ENCODE measurements at places on chromosomes 2 and 18.
A peak's percentile ranks its signal among the peaks of the same experiment; 100 is the strongest.

- peak; percentile 59 for DNase-seq
These were observed 916.0 kb upstream of the CELF4 start for GRCh38 chr18:38481576-38481975.

GRCh38 chr18:64929036-64929435 is 780.1 kb upstream of the LINC00305 start:
- no peak for DNase-seq

GRCh38 chr2:140892911-140893637 is 1237.7 kb downstream of the LRP1B start:
- DNase-seq, result no peak

DNA sequence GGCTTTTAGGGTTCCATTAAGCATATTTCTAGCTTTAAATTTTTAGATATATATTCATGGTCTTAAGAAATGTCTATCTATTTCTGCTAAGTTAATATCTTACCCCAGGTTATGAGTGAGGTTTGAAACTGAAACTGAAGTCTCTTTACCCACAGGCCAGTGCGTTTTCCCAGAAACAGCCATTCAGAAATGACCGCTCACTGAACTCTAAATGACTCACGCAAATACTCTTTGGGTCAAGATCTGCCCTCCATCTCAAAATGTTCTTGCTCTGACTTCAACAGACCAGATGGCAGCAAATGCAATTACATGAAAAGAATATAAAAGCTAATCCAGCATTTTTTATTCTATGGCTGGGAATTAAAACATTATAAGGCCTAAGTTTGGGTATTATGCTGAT is 315.2 kb downstream of the TDRD15 start:
- DNase-seq, result no peak

DNA sequence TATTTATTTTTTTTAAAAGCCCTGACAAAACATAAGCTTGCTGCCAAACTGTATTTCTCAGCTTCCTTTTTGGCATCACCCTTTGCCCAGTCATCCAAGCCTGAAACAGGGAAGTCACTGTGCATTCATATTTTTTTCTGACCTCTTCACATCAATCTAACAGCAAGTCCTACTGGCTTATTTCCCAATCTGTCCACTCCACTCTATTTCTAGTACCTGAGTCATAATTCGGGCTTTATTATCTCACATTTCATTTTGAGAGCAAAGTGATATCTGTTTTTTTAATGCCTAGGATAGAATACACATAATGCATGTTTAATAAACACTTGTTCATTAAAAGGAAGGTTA is 5.1 kb downstream of the HNMT start:
- DNase-seq, result no peak

DNA sequence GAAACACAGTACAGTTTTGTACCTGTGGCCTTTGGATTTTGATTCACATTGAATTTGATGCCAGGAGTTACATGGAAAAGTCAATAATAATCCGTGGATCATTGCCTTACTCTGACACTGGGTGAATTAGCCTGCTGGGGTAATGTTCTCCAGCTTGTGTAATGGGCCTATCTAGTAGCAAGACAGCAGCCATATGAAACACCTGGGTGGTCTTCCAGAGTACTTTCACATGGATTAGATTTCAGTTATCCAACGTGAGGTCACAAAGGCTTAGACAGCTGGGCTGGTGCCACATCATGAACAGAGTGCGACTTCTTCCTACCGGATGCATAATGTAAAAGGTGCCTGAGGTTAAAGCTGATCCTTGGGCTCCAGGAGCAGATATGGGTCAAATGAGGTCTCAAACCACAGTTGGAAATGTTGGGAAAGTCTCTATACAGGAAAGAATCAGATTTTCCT is 486.8 kb downstream of the PARD3B start:
- DNase-seq, result no peak

- DNase-seq, result no peak
These were observed 13.9 kb upstream of the KYNU start for GRCh38 chr2:142863485-142863961.

- DNase-seq, result no peak
These were observed 37.2 kb downstream of the SLC40A1 start for GRCh38 chr2:189543367-189543766.

- DNase-seq, result no peak
These were observed 53.6 kb upstream of the CAB39 start for GRCh38 chr2:230658877-230659652.

DNA sequence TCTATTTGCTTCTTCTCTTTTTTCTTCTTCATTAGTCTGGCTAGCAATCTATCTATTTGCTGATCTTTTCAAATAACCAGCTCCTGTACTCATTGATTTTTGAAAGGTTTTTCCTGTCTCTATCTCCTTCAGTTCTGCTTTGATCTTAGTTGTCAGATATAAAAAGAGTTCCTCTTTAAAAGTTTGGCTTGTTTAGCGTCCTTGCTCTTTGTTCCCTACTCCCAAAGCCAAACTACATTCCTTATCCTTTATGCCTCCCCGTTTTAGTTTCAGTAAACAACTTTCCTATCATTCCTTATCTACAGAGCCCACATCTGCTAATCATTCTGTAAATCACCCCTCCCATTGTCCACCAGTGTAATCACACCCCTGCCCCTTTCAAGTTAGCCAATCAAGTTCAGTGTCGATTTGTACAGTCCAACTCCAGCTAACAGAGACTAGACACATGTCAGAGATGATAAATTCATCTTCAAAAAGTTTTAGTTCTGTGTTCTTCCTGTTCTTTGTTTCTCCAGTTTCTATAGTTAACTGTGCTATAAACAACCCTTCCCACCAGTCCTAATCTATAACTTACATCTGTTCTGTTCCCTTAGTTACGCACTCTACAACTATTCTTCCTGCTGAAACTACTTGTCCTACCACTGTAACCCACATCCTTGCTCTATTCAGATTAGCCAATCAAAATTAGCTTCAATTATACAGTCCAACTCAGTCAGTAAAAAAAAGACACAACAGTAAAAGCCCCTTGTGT is 44.4 kb downstream of the TFPI start:
- no peak for DNase-seq

DNA sequence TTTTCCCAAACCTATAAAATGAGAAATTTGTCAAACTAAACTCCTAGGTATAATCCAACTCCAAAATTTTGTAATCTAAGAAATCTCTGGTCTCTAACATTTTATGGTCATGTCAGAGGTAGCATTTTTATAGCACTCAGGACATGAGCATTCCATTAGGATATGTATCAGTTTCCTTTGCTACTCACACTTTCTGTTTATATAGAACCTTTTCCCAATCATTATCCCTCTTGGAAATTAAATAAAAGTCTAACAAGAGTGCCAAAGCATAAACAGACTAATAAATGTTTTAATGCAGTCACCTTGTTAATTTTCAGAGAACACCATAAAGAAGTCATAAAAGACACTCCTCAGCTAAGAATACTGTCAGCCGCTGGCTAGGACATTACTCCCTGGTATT is 300.0 kb upstream of the CWC22 start:
- no peak for DNase-seq

DNA sequence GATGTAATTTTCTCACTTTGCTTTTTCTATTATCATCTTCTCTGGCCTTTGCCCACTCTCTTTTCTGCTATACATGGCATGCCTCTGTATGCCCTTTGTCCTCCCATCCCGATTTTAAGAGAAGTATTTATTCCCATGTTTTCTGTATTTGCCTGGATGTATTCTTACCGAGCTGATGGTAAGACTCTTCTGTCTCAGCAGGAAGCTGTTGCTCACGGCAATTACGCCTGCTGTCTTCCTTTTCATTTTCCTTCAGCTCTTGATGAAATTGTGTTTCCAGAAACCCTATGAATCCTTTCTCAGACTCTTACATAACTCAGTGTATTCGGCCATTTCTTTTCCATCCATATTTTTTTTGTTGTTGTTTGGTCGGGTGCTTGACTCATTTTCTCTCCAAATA is 121.6 kb downstream of the SP3 start:
- DNase-seq, result no peak

DNA sequence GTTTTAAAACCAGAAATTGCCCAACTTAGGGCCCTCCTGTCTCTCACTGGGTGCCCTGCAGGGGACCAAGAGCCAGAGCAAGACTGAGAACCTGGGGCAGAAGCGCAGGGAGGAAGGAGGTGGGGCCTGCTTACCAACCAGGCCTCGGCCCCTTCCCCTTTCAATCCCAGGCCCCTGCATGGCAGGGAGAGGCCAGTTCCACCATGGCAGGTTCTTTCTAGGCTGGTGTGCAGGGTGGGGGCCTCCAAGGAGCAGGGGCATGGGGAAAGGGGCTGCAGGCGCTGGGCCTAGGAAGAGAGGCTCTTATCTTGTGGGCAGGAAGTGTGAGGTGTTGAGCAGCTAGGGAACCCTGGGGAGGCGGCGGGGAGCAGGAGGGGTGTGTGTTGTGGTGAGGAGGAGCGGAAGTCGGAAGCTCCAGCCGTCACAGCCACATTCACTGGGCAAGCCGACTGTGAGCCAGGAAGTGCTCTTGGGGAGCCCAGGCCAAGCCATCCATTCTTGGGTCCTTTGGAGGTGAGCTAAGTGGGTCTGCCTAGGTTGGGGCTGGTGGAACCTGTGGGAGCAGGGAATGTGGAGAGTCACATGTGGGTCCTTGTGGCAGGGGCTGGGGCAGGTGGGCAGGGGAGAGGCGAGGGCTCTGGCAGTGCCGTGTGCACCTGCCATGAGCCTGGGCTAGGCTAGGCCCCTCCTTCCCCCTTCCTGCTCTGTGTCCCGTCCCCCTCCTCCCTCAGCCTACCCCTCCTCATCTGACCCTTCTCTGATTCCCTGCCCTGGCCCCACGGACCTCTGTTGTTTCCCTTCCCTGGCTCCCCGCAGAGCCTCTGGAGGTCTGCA is at the start of gene PSD4:
TSS of gene PSD4 (plus strand) at position 430 of the 834 bp plus-strand sequence. CDS start 8,486 bp downstream, outside the sequence.
- no peak for DNase-seq

DNA sequence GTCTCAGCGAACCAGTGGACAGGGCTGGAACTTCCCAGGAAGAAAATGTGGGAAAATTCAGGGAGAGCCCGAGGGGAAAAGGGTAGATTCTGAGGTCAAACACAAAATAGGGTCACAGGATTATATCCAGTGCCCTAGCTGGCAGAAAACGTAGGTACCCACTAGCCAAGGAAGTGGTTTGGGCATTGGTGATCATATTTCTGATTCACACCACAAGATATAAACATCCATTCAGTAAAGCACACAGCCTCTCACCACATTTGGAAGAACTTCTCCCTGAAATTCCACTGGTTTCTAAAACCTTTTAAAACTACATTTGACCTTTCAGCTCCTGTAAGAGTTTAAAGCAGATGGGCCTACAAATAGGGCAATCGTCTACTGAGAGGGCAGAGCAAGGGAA is 186.9 kb downstream of the TTC32 start:
- DNase-seq, result no peak

GRCh38 chr18:79522451-79523205 is 126.9 kb downstream of the NFATC1 start:
- DNase-seq, result no peak

DNA sequence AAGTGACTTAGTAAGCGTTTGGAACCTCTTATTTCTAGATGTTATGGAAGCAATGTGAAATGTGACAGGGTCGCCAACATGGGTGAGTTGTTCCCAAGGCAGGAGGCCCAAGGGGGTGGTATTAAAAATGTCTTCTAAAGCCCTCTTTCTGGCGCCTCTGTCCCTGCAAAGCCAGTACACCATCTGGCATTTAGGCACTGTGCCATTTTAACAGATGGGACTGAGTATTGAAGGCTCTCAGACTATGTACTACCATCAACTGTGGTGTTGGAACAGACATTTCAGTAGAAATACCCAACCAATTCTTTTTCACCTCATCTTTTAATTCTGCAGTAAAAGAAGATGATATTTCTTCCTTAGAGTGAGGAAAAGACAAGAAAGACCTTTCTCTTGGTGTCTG is 384.5 kb upstream of the MMADHC start:
- no peak for DNase-seq

- DNase-seq, result no peak
These were observed 92.3 kb downstream of the CCDC93 start for GRCh38 chr2:117921520-117921919.

DNA sequence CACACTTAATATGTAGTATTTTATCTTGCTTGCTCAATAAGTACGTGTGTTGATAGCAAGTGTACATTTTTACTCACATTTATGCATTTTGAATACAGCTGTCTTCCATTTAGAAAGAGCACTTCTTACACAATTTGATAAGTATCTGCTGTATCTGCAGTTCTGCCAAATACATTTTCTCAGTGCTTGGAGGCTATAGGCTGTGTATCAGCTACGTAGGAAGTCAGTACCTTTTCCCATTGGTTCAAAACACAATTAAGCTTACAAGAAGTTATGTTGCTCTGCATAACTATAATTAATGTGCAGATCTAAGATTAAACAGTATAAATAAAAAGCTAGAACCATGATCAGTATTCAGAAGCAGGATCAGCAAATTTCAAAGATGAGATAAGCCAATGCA is 503.6 kb upstream of the SMIM21 start:
- DNase-seq, result no peak

- DNase-seq, result no peak
These were observed 180.6 kb downstream of the IRS1 start for GRCh38 chr2:226618875-226619605.

GRCh38 chr2:103669531-103669930 is 907.7 kb downstream of the TMEM182 start:
- DNase-seq, result peak; percentile 50

- peak; percentile 41 for DNase-seq
These were observed 24.5 kb downstream of the SIGLEC15 start for GRCh38 chr18:45850021-45850420.

DNA sequence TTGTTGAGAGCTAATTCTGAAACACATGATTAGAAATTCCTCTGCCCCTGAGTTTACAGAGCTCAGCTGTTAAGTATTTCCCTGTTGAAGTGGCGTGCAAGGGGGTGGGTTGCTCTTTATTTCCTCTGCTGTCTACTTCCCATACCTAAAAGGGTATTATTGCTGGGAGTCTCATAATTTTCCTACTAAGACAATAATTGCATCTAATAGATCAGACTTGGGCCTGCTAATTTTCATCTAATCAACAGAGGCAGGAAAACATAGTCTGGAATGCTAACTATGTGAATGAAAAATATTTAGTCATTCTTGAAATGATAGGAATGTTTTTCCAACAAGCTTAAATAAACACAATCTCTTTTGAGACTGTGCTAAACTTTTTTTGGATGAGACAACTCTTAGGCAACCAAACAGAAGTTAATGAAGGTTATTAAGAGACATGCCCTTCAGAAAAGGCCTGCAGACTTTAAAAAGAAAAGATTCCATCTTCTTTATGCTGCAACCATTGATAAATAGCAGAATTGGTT is 111.4 kb downstream of the FEZ2 start:
- DNase-seq, result no peak

GRCh38 chr2:238030422-238031155 is 30.2 kb upstream of the SCLY start:
- no peak for DNase-seq

GRCh38 chr2:237281836-237282306 is 132.1 kb downstream of the COL6A3 start:
- no peak for DNase-seq

GRCh38 chr2:64563436-64563938 is 39.4 kb downstream of the AFTPH start:
- no peak for DNase-seq

GRCh38 chr2:9203876-9204275 is 2.7 kb upstream of the ASAP2 start:
- no peak for DNase-seq

GRCh38 chr2:215105607-215106354 is 32.6 kb downstream of the ABCA12 start:
- no peak for DNase-seq

All from retina (tissue), 1 donor.